ENCODE measurements at places on chromosomes 11 and 22.

- no peak for DNase-seq
Measured at GRCh38 chr11:69265911-69266510, 27.9 kb upstream of the MYEOV start.

GRCh38 chr11:68089679-68090078, 31.5 kb downstream of the CHKA start:
- no peak for DNase-seq

DNA sequence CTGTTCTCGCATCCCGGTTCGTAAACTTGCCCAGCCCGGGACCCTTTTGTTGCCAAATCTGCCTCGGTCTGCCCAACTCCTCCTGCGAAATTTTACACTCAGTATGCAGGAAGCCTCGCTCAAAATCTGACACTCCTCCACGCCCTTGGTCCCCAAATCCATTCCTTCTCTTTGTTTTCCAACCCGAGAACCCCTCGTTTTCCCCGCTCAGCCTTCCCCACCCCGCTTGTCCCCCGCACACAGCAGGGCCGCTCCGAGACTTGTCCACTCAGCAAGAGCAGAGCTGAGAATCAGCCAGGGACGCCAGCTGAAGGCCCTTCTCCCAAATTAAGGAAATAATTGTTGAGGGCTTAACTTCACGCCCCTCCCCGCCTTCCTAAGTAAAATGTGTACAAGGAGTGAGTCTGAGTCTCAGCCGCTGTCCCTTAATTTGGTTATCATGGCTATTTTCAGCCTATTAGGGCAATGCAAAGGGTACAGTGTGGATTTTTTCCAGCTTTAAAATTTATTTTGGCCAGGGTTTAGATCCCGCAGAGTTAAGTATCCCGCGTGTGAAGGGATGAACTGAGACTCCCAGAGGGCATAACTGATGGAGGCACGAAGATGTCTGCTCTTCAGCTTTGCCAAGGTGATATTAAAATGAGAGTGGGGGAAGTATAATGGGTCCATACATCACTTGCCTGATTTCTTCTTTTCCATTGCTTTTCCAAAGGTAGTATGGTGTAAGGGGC, 581 bp upstream of the FBXO3 start:
- DNase-seq: no peak

GRCh38 chr11:69402251-69402887, 79.1 kb upstream of the LINC01488 start:
- DNase-seq: no peak

DNA sequence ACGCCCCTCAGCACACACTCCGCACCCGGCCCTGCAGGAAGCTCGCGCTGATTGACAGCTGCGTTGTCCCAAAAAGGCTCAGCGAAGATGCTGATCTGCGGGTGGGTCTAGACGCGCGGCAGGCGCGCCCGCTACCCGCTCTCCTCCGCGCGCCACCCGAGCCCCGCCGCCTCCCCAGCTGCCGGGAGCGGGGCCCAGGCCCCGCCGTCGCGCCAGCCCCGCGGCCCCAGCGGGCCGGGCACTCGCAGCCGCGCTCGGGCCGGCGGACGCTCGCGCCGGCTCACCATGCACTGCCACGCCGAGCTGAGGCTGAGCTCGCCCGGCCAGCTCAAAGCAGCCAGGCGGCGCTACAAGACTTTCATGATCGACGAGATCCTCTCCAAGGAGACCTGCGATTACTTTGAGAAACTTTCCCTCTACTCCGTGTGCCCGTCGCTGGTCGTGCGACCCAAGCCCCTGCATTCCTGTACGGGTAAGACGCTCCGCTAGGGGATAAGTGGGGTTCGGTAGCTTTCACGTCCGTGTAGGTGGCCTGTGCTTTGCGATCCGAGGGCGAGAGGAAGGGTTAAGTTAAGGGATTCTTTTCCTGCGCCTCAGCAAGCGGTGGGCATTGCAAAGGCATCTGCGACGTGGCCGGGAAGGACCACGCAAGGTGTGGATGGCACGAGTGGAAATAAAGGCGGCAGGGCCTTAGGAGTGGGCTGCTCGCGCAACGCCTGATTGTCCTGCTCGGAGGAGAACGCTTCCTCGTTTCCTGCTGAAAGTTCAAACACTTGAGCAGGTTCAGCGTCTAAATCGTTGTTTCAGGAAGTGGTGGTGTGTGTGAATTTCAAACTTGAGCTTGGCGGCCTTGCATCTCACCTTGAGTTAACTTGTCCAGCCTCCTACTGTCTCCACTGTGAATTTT, at the start of gene BARX2:
Gene BARX2 (plus strand): TSS at position 98 of the 907 bp plus-strand sequence. CDS start 188 bp downstream, at position 286.
- DNase-seq: no peak

GRCh38 chr11:57379732-57380131, 1.2 kb downstream of the PRG3 start:
- DNase-seq: no peak

- DNase-seq: no peak
Measured at GRCh38 chr11:128857341-128857740, 9.8 kb downstream of the KCNJ1 start.

GRCh38 chr11:59503276-59503675, at the start of gene OR4D11:
Gene OR4D11 (plus strand): TSS chr11:59503576. CDS start chr11:59503576, 0 bp downstream.
- DNase-seq: no peak

DNA sequence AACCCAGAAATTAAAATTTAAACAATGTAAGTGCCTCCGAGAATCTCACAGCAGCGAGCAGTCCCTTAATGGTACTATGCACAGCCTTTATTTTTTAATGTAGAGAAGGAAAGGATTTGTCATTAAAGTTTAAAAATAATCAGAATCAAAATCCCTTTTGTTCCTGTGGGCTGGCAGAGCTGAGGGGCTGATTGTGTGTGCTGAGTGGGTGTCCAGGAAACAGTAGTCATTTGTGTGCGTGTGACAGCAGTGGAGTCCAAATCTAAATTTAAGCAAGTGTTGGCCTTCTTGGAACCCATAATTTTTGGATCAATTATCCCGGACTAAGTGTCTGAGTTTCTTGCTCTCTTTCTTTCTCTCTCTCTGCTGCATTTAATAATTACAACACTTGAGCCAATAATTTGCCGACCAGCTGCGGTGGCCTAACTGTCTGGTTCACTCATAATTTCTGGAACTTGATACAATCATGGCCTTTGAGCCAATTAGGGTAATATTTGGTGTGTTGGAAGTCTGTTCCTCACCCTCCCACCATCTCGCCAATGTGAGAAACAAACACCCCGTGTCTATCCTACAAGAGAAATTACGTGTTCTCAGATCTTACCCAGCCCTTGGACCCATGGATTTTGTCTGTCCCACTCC, 528.0 kb downstream of the SOX6 start:
- no peak for DNase-seq

- DNase-seq: no peak
Measured at GRCh38 chr22:21797444-21798221, 62.0 kb upstream of the YPEL1 start.

DNA sequence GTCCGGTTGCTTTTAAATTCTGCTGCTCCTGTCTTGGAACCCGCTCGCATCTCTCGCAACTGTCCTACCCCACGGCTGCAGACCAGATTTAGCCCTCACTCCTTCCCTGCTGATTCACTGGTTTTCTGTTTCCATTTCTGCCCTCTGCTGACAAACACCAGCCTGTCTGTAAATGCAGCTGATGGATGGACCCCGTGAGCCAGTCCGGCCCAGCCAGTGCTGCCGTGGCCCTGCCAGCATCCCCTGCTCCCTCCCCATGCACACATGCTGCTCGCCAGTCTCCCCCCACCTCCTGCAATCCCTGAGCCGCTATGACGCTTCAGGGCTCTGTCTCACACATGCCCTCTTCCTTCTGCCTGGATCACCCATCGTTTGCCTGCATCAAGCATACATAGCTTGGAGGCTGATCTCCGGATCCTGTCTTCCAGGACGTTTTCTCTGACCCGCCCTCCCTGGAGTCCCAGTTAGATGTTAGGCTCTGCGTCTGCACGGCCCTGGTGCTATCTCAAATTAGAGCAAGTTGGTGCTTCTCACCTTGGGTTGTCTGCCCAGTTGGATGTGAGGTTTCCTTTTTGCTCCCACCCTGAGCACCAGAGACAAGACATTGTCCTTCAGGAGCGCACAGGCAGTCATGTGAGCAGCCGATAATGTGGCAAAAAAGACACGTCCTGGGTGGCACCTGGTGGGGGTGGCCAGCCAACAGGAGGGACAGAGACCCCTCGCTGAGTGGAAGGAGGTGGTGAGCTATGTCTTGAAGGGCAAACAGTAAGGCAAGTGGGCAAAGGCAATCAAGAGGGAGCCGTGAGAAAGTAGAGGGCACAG, 4.3 kb upstream of the ACR start:
- no peak for DNase-seq

DNA sequence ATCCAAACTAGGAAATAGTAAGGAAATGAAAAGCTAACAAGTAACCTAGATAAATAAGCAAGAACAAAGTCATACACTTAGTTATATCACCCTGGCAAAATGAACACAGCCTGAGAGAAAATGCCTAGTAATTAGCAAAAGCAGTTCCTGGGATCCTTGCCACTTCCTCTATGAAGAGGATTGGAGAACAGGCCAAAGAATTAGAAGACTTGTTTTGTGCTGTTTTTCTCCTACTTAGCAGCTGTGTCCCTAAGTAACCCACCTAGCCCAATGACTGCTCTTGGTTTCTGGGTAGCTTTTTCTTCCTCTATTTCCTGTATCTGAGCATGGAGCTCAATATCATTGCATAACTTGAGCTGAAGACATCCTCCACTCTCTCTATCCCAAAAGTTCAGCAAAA, 713.9 kb downstream of the ETS1 start:
- no peak for DNase-seq

GRCh38 chr11:7909585-7910285, 21.3 kb downstream of the OR10A6 start:
- no peak for DNase-seq

DNA sequence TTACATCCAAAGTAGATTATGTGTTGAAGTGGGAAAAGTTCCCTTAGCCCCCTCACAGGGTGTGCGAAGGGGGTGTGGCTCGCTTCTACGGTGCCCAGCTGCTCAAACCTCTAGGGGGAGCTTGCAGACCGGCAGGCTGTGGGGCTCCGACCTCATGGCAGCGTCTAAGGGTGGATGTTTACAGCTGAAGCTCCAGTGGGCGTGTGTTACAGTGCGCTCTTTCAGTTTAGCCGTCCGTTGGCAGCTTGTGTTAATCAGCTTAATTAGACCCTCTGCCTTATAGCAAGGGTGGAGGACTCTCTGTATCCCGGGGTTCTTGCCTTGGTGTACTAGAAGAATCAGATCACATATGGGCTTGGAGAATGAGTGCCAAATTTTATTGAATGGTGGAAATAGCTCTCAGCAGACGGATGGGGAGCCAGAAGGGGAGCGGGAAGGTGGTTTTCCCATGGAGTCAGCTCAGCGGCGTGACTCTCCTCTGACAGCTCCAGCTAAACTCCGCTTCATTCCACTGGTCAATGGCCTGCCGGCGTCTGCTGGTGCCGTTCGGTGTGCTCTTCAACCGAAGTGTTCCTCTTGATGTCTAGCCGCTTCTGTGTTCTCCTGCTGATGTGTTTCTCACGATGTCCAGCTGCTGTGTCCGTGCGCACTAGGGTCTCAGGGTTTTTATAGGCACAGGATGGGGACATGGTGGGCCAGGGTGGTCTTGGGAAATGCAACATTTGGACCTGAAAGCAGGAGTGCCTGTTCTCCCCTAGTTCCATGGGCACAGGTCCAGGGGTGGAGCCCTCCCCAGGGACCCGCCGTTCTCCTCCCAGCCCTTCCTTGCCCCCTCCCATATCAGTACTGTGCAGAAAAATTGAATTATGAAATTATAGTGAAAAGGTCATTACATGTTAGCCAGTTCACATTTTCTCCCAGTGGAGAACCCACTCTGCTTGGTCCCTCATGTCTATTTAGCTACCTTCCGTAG, 28.6 kb upstream of the OR10G7 start:
- DNase-seq: no peak

DNA sequence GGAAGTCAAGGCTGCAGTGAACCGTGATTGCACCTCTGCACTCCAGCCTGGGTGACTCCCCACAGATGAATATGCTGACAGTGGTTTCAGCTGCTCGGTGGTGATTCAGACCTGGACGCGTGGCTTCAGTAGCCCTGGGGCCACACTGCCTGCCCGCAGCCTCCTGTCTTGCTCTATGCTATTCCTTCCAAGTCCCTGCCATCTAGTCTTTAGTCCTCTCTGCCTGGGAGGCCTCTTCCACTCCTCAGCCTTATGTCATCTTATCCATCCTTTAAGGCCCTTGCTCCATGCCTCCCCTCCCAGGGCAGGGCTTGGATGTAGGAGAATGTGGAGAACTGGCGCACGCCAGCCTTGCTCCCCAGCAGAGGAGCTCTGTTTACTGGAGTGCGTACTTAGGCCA, 23.0 kb downstream of the YDJC start:
- no peak for DNase-seq

DNA sequence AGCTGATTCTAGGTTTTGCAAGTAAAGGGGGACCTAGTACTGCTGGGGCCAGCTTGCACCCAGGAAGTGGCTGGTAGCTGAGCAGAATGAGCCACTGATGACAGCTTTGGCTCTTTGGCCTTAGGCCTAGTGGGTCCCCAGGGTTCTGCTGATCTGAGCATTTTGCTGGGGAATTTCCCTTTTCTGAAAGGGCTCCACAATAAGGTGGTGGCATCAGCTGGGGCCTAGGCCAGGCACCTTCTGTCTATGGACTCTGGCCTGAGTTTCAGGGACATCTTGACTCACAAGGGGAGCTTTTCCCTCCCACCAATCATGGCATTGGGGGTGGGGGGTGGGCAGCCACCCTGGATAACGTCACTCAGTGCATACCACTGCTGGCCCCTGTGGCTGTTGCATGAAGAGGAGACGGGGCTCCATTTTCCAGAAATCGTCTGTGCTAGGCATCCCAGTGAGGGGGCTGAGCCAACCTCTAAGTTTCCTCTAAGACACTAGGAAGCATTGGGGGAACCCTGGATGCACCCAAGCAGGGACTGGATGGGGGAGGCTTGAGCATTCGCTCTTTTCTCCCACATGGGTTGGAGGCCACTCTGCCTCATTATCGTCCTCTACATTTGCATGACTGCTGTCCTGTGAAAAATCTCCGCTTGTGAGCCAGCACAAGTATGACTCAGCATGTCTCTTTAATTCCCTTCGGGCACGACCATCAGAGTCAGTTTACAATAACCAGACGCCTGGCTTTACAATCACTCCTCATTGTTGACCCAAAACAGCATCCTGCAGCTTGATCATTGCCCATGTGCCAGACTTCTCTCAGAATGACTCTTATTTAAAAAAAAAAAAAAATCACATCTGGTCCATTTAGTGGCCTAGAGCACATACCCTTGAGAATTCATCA, 145.0 kb upstream of the THY1 start:
- DNase-seq: peak; percentile 40

DNA sequence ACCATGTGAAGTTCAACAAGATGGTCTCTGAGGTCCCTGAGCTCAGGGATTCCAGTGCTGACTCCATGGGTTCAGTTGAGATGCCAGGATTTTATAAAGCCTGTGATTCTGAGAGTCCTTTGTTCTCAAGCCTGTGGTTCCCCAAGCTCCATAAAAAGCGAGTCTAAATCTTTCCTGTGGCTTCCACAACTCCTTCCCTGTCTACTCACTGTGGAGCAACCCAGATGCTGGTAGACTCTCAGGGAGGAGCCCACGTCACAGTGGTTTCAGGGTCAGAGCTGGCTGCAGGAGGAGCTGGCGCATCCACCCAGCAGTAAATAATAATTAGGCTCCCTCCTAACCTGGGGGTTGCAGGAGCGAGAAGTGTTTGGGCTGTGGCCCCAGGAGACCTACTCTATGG, 2.0 kb upstream of the RELT start:
- no peak for DNase-seq

All from fibroblast of skin of left biceps (primary cell).